ENCODE measurements at places on chromosomes 6 and 20.
A peak's percentile ranks its signal among the peaks of the same experiment; 100 is the strongest.

- peak; percentile 30 for DNase-seq
Observed at GRCh38 chr20:25865715-25866656, 169.3 kb upstream of the ZNF337 start.

DNA sequence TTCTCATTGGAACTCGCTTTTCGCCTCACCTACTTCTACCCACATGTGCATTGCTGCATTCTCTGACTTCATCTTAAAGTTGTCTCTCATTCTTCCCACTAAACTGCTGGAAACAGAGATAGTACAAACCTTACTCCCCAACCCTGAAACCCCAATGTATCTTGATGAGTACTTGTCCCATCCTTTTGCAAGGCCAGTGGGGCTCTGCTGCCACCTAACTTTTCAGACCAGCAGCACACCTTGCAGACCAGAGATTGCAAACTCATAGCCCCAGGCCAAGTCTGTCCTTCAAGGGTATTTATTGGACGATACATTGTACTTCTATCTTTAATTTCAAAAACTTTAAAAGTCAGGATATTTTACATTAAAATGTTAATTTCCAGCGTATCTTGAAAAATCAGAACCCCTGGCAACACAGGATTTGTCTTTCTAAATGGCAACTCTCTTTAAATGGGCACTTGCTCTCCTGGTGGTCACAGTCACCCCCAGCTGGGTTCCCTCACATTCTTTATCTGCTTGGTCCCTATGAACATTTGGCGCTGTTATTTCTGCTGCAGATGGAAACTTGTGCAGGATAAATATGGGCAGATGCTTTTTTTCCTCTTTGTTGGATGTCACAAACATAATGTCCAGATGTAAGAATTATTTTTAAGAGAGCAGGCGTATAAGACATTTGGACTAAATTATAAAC, 83.9 kb downstream of the SOD2 start:
- DNase-seq = peak; percentile 48

DNA sequence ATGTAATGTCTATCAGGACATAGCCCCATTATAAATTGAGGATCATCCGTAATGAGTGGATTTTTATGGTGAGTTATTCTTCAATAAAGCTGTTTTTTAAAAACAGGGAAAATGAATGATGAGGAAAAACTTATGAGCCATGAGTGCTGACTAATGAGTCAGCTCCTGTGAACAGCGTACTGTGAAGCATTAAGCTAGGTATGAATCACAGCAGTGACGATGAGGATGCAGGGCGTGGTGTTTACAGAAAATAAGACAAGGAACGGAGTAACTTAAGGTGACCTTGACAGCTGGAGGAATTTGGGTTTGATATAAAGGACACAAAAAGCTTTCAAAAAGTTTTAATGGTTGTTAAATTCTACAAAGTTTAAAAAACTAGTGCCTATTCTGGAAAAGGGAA, 96.3 kb downstream of the FOXF2 start:
- DNase-seq = peak; percentile 89

DNA sequence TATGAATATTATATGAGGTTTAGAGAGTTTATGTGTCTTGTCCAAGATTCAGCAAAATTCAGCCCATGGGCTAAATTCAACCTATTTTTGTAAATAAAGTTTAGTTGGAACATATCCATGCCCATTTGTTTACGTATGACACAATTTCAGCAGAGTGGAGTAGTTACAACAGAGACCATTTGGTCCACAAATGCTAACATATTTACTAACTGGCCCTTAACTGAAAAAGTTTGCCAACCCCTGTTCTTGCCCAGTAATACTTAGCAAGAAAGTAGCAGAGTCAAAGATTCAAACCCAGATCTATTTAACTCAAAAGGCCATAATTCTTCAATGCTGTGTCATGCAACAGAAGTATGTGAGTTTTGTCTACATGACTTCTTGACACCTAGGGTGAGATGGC, 561.0 kb downstream of the PTPRT start:
- no peak for DNase-seq

GRCh38 chr20:49381558-49382493, 100.6 kb downstream of the KCNB1 start:
- DNase-seq = peak; percentile 98

- DNase-seq = no peak
Observed at GRCh38 chr6:113907102-113907815, 50.1 kb downstream of the MARCKS start.

DNA sequence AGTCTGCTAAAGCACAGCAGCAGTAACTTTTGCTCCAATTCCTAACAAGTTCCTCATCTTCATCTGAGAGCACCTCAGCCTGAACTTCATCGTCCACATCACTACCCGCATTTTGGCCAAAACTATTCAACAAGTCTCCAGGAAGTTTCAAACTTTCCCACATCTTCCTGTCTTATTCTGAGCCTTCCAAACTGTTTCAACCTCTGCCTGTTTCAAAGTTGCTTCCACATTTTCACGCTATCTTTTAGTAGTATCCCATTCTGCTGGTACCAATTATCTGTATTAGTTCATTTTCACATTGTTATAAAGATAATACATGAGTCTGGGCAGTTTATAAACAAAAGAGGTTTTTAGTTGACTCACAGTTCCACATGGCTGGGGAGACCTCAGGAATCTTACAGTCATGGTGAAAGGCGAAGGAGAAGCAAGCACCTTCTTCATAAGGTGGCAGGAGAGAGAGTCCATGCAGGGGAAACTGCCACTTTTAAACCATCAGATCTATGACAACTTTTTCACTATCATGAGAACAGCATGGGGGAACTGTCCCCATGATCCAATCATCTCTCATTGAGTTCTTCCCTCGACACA, 99.4 kb upstream of the GRIK2 start:
- no peak for DNase-seq

GRCh38 chr20:50027611-50028105, 44.9 kb downstream of the SNAI1 start:
- peak; percentile 96 for DNase-seq

DNA sequence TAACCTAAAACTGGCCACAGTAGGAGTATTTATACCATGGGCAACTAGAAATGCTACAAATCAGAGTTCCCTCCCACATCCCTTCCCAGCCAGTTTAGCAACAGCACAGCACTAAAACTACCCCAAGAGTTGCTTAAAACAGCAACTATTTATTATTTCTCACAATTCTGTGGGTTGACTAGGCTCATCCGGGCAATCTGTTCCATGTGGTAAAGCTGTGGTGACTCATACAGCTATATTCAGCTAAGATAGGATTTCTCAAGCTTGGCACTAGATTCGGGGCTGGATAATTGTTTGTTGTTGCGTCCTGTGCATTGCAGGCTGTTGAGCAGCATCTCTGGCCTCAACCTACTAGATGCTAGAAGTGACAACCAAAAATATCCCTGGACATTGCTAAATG, 8.6 kb upstream of the HECA start:
- DNase-seq = peak; percentile 17
